ENCODE measurements at places on chromosomes 5 and 9. TPM values are rescaled to one million over a fixed set of nuclear protein-coding genes. Genes with fewer than 3 reads are reported as not detected.

DNA sequence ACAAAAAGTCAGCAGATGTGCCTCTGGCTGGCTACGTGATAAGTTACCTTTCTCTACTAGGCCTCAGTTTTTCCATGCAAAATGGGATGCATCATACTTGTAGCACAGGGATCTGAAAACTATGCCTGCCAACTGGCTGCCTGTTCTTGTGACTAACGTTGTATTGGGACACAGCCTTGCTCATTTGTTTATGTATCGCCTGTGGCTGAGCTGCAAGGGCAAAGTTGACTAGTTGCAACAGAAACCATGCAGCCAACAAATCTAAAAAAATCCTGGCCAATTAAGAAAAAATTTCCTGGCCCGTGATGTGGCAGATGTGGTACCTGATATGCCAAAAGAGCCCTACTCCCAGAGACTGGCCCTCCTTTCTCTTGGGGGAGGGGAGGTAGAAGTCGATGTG, 131.3 kb downstream of the SEC61B start:
- no peak for DNase-seq

DNA sequence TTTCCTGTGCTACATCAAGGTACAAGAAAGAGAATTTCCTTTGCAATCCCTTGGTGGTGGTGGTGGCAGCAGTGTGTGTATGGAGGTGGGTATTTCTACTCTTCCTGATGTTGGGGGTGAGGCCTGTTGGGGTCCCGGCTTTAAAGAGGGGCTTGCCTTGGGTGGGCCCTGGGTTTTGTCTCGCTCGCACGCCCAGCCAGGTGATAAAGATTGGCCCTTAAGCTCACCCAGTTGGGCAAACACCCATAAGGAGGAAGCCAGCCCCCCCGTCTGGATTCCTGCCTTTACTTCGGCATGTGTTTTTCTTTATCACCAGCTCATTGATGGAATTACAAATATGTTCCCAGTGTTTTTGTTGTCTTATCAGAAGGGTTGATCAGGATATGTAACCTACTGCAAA, 16.0 kb upstream of the SARDH start:
- no peak for DNase-seq

The COL5A1 gene
- 0.30 TPM for total RNA-seq

The EPB41L4B gene
- 0.24 TPM for total RNA-seq

The NR5A1 gene
- total RNA-seq = 0.16 TPM

- no peak for DNase-seq
Observed at GRCh38 chr5:143093452-143094086, 309.9 kb downstream of the NR3C1 start.

DNA sequence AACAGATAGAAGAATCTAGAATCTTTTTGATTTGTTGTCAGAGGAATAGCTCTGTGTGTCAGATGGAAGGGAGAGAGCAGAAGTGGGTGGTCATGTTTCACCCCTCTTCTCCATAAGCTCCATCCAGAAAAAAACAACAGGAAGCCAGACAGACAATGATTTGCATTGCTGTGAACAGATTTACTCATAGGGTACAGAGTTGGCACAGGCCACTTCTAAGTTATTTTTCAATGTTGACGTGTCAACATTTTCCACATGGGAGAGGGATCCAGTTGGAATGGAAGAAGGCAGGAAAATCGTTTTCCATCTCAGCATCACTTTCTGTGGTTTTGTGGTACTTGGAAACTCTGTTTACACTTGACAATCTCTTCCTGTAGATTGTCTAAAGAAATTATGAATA, 86.7 kb downstream of the INSYN2B start:
- DNase-seq = no peak

GRCh38 chr5:77397686-77398292, 94.3 kb downstream of the WDR41 start:
- no peak for DNase-seq

The LCN10 gene
- total RNA-seq = 2.4 TPM

All from activated T-cell treated with anti-CD3 and anti-CD28 coated beads, Interleukin-2, amount 50 U/mL, for 4 hours (primary cell).